ENCODE measurements at places on chromosomes 5 and 9. TPM values are rescaled to one million over a fixed set of nuclear protein-coding genes. Genes with fewer than 3 reads are reported as not detected.

GRCh38 chr5:141528291-141528984 lies 39.6 kb downstream of the PCDHGC5 start:
- DNase-seq, result no peak

- no peak for DNase-seq
Measured at GRCh38 chr5:81835814-81836367, 85.0 kb upstream of the SSBP2 start.

DNA sequence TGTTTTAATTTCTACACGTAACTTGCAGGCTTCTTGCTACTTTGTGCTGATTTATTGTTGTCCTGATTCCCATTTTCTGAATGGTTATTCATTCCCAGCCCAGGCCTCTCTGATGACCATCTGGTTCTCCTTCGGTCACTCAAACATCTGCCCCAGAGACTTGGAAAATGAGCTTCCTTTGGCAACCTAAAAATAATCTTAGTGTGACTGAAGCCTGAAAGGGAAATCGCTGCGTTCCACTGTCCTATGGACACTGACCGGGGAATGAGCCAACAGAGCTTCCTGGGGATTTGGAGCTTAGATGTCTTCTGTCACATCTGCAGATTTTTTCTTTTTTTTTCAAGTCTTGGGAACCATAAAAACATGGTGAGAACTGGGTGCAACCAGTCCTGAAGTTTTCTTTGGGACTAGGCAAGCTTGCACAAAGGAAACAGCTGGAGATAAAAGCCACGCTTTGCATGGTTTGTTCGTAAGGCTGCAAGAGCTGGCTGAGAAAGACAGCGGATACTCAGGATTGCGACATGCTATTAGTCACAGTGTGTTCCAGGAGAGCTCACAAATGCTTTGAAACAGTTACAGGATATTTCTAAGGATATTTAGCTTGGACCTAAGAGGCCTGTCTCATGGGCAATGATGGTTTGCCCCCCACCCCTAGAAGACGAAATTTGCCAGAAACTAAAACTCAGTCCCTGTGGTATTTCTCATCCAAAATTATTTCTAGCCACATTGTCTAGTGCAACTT lies 146.2 kb downstream of the GOLPH3 start:
- peak; percentile 94 for DNase-seq

DNA sequence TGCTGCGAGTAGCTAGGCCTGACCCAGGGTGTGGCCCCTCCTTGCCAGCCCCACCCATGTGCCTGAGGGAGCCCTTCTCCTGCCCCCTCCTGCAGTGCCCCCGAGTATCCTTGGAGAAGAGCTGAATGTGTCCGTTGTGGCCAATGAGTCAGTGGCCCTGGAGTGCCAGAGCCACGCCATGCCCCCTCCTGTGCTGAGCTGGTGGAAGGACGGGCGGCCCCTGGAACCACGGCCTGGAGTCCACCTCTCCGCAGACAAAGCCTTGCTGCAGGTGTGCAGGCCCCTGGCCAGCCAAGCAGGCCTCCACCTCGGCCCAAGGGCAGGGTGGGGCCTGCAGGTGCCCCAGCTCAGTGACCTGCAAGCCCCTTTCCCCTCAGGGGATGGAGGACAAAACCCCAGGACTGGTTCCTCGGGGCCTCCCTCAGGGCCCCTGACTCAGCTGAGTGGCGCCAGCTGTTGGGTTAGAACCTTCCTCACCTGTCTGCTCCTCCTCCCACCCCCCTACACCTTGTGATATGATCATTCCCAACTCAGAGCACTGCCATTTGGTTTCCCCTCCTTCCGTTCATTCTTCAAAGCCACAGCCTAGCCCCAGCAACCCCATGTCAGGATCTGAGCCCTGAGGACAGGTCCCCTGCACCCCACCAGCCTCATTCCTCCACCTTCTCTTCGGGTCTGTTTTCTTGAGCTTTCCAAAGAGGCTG lies 80.0 kb upstream of the ASS1 start:
- DNase-seq, result no peak

- DNase-seq, result no peak
Measured at GRCh38 chr5:74016373-74016772, 390.4 kb downstream of the ARHGEF28 start.

- peak; percentile 9 for DNase-seq
Measured at GRCh38 chr5:78666041-78666444, 17.5 kb upstream of the LHFPL2 start.

RNF183 gene
- total RNA-seq, result not detected

SLCO6A1 gene
- not detected for total RNA-seq

PCDHGA7 gene
- 2.4 TPM for total RNA-seq
